T-helper 2 cell (primary cell): ENCODE measurements at places on chromosomes 5 and 9.

DNA sequence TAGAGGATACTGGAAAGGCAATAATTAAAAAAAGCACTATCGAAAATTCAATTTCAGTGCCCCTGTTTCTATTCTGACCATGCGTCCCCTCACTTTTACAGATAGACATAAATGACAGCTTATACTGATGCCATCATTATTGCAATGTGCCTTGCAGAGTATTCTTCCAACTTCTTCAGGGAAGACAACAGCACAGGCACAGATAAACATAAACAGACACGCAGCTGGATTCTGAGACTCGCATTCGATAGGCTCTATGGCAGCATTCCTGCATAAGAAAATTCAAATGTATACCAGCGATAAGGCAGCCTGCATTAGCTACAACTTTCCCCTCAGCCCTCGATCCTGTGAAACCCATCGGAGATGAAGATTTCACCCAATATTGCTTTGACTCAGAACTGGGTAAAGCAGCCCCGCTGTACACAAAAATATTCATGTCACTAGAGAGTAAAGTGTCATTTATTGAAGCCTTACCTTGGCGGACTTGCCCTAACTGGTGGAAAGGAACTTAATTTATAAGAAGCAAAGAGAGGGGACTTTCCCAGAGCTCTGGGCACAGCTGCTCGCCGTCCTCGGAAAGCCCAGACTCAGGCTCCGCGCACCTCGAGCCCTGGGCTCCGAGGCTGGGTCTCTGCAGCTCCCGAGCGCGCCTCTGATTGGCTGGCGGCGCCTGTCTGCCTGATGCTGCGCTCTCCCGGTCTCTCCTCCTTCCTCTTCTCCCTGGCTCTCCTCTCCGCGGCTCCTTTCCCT, at the start of gene CDH18:
TSS of gene CDH18 (minus strand) at position 589 of the 750 bp plus-strand sequence. CDS start 149,214 bp downstream, outside the sequence.
- no peak for DNase-seq

GRCh38 chr5:58133631-58134296, 326.1 kb downstream of the PLK2 start:
- no peak for DNase-seq

- no peak for DNase-seq
Measured at GRCh38 chr5:142239394-142240159, 85.2 kb downstream of the SPRY4 start.

DNA sequence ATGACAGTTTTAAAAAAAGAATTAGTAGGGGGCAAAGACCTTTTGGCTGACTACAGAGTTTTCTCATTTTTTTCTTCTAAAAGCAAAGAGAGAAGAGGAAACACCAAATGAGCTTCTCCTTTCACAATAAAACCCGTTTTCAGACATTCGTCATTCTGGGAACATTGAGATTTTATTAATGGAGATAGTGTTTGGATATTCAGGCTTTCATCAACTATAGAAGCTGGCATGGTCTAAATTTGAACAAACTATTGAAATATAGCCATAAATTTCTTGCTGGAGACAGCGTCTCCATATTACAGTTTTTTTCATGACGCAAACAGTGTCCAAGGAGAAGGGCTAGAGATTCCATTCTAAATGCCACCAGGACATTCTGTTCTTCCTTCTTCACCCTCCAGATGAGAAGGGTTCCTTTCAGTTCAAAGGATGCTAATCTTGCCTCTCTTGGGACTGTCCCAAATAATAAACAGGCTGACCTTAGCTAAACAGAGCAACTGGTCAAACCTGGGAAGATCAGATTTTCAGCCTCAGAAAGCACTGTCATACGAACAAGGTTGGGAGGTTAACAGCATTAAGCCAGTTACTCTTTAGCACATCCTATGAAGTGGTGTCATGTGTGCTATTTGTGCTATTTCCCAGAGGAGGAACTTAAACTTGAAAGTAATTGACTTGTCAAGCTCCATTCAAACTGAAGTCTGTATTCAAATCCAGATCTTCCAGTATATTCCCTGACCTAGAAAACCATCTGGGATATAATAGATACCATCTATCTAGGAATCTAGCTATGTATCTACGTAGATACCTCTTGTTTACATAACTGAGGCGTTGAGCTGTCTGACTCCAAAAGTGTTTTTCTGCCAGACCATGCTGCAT, 125.6 kb downstream of the LPAR1 start:
- no peak for DNase-seq

DNA sequence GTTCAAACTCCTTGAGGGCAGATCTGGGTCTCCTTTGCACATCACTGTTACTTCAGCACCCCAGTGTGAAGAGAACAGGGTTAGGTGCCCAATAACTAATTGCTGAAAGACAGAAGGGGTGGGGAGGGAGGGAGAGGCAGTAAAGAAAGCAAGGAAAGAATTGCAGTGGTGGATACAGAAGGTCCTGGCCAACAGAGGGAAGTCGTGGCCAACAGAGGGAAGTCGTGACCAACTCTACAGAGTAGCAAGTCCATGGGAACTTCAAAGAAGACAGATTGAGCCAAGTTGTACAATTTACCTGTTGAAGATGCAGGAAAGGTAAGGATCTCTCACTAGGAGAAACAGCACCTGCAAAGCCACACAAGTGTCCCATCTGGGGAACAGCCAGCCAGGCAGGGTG, 27.0 kb downstream of the CCNJL start:
- DNase-seq = no peak

GRCh38 chr5:113057557-113057984, 81.0 kb downstream of the DCP2 start:
- no peak for DNase-seq

GRCh38 chr9:81848472-81848871, 79.8 kb upstream of the SPATA31D4 start:
- DNase-seq = no peak

GRCh38 chr5:106673941-106674340, 996.8 kb downstream of the EFNA5 start:
- no peak for DNase-seq

DNA sequence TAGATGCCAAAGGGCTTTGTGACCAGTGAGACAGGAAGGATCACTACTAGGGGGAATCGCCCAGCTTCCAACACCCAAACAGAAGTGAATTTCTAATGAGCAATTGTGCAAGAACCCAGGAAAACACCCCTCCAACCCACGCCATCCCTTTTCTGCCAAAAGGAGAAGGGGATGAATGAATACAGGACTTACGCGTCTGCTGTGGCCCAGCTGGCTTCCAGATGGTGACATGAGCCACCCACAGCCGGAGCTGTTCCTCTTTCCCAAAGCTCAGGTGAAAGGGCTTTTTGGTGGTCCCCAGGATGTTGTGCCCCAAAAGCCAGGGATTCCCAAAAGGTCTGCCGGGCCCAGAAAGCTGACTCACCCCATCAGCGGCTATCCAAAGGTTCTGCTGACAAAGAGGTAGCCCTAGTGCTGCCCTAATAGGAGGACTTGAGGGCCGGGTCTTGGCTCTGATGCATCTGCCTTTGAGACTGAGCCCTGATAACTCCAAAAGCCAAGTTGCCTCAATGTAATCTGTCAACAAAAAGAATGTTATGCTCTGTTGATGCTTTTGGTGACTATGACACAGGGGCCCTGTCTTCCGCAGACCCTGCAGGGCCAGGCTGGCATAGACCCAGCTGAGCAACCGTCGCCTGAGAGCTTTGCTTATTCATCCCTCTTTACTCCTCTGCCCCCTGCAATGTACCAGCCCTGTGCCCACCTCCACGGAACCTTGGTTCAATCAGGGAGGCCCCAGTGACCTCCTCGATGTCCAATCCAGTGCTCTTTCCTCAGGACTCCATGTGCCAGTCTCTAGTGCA, 14.5 kb downstream of the GSN start:
- no peak for DNase-seq

GRCh38 chr5:169511708-169512107, 71.9 kb upstream of the SPDL1 start:
- DNase-seq = no peak

GRCh38 chr5:122915717-122916461, 70.5 kb downstream of the SNX24 start:
- no peak for DNase-seq

- DNase-seq = peak; percentile 90
Measured at GRCh38 chr5:179836225-179837019, 15.7 kb downstream of the SQSTM1 start.

DNA sequence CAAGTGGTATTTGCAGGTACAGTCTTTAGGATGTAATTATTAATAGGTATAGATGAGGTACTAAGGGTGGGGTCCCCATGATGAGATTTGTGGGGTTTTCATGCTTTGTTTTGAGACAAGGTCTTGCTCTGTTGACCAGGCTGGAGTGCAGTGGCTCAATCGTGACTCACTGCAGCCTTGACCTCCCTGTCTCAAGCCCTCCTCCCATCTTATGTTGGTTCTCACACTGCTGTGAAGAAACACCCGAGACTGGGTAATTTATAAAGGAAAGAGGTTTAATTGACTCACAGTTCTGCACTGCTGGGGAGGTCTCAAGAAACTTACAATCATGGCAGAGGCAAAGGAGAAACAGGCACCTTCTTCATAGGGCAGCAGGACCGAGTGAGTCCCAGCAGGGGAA, 217.5 kb downstream of the CDK5RAP2 start:
- no peak for DNase-seq

DNA sequence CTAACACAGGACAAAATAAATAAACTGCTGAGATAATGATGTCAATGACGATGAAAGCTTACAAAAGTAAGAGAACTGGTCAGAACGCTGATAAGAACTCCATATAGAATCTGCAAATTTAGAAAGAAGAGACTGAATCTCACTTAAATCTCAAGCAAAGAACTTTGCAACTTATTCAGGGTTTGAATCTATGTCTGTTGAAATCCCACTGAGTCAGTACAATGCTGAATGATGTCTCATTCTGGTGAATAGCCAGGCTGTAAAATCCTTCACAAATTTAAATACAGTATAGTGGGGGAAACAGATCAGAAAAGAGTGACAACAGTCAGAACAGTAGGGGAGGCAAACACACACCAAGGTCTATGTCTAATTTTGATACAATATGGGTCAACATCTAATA, 38.9 kb upstream of the NR3C1 start:
- no peak for DNase-seq

DNA sequence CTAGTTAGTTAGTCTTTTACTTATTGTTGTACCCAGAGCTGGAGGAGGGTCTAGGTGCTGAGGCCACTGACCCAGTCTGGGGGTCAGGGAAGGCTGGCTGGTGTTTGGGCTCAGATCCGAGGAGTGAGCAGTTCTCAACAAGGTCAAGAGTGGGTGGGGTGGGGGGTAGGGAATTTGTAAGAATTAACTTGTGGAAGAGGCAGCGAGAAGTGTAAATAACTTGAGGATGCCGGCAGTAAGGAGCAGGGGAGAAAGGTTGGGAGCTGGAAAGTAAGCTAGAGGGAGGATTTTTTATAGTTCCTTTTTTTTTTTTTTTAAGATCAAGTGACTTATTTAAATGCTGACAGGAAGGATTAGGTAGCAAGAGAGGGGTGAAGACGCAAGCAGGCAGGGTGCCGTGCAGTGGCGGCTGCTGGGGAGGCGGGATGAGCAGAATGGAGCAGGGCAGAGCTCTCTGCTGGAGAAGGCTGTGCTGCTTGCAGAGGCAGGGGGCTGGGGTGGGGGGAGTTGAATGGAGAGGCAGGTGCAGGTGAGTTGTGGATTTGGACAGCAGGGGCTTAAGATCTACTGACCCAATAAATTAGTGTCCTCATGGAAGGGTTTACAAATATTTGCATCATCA, 35.3 kb upstream of the SMIM32 start:
- DNase-seq = no peak

- DNase-seq = no peak
Measured at GRCh38 chr9:134327671-134328231, 1.5 kb downstream of the RXRA start.

DNA sequence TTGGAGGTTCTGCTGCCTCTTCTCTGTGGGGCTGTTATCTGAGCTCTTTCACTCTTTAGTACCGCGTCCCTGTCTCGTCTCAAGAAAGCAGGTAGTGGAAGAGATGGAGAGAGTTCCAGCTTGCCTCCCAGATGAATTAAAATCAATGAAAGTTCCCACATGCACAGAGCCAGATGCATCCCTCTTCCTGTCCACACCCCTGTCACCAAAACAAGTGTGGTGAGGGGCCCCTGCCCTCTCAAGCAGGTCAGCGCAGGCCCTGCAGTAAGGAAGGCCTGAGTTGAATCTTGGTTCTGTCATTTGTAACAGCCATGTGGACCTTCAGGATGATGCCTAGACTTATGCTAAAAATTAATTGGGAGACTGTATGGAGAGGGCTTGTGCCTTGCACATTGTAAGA, 26.9 kb downstream of the GALNT10 start:
- DNase-seq = no peak

DNA sequence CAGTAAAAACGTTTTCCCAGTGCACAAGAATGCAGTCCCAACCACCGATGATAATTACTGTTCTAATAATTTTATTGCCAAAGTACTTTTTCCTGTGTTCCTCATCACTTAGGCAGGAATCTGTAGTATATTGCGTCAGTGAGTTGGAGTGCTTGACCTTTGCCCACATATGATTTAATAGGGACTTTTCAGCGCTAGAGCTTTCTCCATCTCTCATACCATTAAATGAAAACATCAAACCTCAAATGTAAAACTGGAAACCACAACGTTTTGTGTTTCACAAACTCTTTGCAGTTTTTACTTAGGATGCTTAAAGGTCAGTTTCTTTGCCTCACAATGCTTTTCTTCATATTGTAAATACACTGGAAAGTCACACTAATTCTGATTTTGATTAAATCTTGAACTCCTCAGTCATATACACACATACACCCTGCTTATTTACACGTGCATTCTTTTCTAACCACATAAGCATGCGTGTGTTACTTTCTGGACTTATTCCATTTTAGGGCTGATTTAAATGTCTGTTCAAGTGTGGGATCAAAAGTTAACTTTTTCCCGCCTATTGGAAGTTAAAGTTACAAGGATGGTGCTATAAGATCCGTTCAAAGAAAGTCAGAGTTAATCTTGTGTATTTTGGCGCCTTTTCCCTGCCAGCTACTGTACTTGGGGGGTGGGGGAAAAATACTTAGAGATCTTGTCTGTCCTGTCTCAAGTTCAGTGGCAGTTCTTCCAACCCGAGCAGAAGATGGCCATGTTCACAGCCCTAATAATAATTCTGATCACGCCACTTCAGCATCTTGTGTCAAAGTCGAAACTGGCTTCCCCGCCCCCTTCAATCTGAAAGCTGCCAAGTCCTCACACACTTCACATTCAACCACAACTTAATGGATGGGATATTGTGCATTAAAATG, 6.6 kb upstream of the NFIB start:
- no peak for DNase-seq

DNA sequence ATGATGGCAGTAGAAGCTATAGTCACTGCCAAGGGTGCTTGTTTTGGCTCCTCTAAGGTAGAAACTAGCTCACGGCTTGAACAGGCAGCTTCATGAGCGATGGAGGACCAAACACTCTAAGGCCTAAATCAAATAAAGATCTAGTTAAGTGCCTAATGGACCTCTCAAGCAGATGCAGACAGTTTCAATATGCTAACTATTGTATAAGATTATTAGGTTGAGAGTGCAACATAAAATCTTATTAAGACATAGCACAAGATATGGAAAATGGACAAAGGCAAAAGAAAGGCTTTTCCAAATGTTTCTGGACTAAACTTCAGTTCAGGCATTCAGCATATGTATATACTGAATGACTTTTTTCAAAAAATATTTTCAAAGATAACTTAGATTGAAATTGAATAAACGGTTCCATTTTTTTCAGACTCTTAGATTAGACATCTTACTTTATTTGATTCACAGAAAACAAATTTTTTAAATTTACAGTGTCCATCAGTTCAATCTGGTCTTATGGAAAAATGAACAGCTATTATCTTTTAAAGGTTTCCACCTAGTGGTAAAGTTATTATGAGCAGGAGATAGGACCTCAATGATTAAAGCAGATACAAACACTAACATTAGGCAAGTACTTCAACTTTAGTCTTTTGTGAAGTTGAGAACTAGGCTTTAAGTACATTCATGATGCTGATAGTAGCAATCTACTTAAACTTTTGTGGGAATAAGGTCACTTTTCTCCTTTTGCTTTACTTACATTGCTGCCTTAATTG, 1167.7 kb downstream of the MAT2B start:
- no peak for DNase-seq
